ENCODE measurements at places on chromosomes 1 and 21.
A peak's percentile ranks its signal among the peaks of the same experiment; 100 is the strongest.

GRCh38 chr1:219432191-219432606, 180.7 kb downstream of the ZC3H11B start:
- no peak for DNase-seq

- peak; percentile 46 for DNase-seq
Observed at GRCh38 chr21:37072274-37072987, 440 bp downstream of the PIGP start.

- no peak for DNase-seq
Observed at GRCh38 chr1:14848625-14849024, 250.1 kb downstream of the KAZN start.

- no peak for DNase-seq
Observed at GRCh38 chr1:232196042-232196441, 433.9 kb downstream of the SIPA1L2 start.

- no peak for DNase-seq
Observed at GRCh38 chr1:41483001-41483850, 1.3 kb downstream of the EDN2 start.

GRCh38 chr1:204672482-204673121, 12.9 kb downstream of the LRRN2 start:
- no peak for DNase-seq

GRCh38 chr1:31203215-31203614, 36.5 kb downstream of the NKAIN1 start:
- no peak for DNase-seq

- no peak for DNase-seq
Observed at GRCh38 chr1:237672748-237673147, 218.0 kb downstream of the ZP4 start.

DNA sequence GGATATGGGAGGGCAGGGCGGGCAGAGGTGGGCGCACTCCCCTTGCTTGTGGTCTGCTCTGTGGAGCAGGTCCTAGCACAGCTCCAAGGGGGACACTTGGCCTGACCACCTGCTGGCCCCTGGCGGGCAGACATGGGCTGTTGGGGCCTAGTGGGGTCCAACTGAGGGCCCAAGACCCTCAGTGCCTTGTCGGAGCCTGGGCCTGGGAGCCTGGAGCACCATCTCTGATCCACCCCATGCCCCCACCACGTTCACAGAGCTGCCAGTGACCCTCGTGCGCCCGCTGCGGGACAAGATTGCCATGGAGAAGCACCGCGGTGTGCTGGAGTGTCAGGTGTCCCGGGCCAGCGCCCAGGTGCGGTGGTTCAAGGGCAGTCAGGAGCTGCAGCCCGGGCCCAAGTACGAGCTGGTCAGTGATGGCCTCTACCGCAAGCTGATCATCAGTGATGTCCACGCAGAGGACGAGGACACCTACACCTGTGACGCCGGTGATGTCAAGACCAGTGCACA, 70.6 kb downstream of the OBSCN start:
- no peak for DNase-seq

GRCh38 chr1:18045203-18045602, 62.4 kb upstream of the IGSF21 start:
- no peak for DNase-seq

DNA sequence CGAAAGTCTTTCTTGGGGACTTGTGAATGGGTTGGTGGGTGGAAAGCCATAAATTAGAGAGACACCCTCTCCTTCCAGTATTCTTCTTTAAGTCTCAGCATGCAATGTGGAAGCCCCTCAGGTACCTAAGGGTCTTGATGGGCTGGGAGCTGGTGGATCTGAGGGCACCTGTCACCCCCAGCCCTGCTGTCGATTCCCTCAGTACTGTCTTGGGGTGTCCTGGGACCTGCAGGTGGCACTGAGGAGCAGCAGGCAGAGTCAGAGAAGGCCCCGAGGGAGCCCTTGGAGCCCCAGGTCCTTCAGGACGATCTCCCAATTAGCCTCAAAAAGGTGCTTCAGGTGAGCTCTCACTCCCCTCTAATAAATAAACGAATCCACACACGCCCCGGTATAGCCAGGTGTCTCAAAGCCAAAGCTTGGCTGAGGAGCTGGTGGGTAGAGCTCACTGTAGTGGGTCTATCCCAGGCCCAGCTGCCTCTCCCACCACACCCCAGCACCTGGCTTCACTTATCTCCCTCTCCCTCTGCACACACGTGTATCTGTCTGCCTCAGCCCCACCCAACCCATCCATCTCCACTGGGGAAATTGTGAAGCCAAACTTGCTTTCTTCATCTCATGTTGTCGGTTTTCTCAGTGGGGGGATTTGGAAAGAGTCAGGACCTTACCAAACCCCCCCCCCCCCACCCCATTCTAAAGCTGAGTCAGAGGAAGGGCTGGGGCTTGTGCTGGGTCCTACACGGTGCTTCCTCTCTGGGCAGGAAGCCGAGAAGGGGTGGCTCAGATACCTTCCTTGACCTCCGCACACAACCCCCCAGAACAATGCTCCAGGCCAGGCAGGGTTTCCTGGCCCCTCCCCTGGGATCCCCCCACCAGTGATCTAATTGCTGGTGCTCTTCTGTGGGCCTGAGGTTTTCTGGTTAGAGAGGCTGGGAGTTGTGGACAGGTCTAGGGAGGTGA, 1.6 kb downstream of the ADAM15 start:
- no peak for DNase-seq

GRCh38 chr1:174230399-174230798, 71.1 kb downstream of the RABGAP1L start:
- DNase-seq = no peak

- DNase-seq = no peak
Observed at GRCh38 chr1:75908717-75909152, 23.5 kb downstream of the ASB17 start.

GRCh38 chr21:41868062-41868710, 11.0 kb downstream of the PRDM15 start:
- peak; percentile 57 for DNase-seq

GRCh38 chr1:168608796-168609715, 32.7 kb downstream of the XCL1 start:
- no peak for DNase-seq

GRCh38 chr1:52904927-52905698, 16.4 kb downstream of the ECHDC2 start:
- DNase-seq = peak; percentile 60

- DNase-seq = no peak
Observed at GRCh38 chr1:55043011-55043410, 3.7 kb downstream of the PCSK9 start.

GRCh38 chr1:175354080-175354479, 161.5 kb upstream of the KIAA0040 start:
- DNase-seq = no peak

DNA sequence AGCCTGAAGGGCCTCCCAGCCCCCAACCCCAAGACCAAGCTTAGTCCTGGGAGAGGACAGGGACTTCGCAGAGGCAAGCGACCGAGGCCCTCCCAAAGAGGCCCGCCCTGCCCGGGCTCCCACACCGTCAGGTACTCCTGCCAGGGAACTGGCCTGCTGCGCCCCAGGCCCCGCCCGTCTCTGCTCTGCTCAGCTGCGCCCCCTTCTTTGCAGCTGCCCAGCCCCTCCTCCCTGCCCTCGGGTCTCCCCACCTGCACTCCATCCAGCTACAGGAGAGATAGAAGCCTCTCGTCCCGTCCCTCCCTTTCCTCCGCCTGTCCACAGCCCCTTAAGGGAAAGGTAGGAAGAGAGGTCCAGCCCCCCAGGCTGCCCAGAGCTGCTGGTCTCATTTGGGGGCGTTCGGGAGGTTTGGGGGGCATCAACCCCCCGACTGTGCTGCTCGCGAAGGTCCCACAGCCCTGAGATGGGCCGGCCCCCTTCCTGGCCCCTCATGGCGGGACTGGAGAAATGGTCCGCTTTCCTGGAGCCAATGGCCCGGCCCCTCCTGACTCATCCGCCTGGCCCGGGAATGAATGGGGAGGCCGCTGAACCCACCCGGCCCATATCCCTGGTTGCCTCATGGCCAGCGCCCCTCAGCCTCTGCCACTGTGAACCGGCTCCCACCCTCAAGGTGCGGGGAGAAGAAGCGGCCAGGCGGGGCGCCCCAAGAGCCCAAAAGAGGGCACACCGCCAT, 21.9 kb upstream of the ARF1 start:
- no peak for DNase-seq

GRCh38 chr1:158179301-158180041, 1.2 kb upstream of the CD1D start:
- no peak for DNase-seq

GRCh38 chr1:195462646-195463045, 1145.6 kb downstream of the KCNT2 start:
- no peak for DNase-seq

GRCh38 chr1:184186167-184186566, 134.6 kb downstream of the TSEN15 start:
- DNase-seq = no peak

DNA sequence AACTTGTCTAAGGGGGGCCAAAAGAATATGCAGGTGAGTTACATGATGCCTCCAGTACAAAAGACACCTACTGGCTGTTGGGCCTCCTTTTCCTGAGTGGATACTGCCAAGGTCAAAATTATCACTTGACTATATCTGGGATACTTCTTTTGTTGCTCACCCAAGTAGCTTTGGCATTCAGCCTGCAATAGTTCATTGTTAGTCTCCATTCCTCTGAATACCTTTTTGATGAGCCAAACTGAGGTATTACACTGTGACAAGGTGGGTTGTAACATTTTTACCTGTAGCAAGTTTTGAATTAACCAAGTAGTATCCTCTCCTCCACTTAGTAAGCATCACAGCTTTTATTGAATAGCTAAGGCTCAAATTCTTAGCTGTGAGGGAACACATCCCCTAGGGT, 408.0 kb downstream of the LRRIQ3 start:
- no peak for DNase-seq

DNA sequence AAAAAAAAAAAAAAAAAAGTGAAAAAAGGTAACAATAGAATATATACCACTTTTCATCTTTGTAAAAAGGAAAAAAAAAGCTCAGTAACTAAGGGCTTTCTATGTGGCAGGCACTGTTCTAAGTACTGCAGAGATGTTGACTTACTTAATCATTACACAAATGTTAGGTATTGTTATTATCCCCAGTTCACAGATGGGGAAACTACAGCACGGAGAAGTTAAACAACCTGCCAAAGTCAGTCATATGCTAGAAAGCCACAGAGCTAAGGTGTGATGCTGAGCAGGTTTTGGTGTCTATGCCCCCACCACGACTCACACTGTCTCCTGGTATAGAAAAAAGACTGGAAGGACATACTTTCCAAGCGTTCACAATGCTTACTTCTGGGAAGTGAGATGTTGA, 6.6 kb upstream of the PNRC2 start:
- no peak for DNase-seq

DNA sequence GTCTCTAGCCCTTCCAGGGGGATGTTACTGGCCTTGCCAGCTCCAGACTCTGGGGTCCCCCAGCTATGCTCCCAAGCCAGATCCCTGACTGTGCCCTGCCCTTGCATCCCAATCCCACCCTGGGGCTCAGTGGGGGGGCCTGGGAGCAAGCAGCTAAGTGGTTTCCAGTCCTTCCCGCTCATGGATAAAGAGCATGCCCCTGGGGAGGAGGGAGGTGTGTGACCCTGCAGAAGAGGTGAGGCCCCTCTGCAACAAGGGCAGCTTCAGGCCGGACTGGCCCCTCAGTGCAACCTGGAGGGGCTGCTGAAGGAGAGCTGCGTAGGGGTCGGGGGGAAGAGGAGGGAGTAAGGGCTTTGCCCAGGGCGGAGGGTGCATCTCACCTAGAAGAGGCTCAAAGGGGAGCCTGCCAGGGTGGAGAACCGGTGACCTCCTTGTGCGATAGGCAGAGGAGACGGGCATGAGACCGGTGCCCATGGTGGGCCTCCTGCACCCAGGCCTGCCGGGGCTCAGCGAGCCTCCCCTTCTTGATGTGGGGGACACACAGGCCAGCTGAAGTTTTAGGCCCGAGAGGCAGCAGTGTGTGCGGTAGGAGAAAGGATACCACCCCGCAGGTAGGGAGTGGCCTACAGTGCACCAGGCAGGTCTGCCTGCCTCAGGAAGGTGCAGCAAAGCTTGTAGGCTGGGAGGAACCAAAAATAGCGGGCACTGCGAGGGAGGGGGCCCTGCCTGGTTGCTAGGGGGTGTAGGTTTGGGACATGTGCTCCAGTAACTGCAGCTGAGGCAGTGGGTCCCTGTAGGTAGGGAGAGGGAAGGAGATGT, 3.1 kb downstream of the OBSCN start:
- no peak for DNase-seq

- no peak for DNase-seq
Observed at GRCh38 chr21:45560106-45561021, 18.1 kb upstream of the SLC19A1 start.

DNA sequence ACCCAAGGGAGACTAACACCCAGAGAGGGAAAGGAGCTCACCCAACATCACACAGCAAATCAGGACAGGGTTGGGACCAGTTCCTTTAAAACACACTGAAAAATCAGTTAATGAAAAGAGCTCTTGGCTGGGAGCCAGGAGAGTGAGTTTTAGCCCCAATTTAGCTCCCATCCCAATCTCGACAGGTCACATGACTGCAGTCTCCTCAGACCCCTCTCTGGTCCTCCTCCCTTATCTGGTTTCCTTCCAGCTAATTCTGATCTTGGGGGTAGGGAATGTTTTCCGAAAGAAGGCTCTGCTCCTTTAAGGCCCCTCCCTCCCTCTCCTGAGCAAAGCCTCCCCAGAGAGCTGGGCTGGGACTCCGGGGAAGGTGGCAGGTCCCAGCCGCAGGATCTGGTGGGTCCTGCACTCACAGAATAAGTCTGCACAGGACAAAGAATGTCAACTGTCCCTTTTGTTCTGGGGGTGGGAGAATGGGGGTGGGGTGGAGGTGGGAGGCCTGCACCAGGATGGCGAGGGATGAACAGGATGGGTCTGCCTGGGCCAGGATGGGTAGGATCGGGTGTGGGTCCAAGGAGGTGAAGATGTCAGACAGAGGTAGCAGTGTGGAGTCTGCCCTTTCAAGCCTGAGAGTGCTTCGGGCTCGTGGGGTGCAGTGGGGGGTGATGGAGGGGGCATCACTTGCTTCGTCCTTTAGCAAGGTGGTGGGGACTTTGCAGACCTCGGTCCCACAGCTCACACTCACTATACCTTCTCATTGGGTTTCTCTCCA, 57.3 kb upstream of the SSBP3 start:
- no peak for DNase-seq

GRCh38 chr21:46559291-46559983, 45.4 kb downstream of the S100B start:
- no peak for DNase-seq

DNA sequence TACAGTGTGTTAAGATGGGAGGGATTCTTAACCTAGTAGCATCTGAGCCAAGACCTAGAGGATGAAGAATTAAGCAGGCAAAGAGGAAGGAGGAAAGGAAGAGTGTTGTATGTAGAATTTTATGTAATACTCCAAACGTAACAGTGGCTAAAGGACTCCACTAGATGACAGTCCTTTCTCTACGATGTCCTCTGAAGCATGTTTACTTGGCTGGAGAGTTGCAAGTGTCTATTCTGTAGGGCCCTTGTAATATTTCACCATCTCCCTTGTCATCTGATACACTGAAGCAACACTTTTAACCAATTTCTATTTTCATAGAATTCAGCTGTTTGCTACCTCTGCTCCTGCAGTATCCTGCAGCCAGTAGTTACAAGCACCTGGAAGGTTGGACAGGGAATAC, 2.2 kb upstream of the YBX1 start:
- no peak for DNase-seq
